ENCODE measurements at places on chromosomes 2 and 18.
A peak's percentile ranks its signal among the peaks of the same experiment; 100 is the strongest.

DNA sequence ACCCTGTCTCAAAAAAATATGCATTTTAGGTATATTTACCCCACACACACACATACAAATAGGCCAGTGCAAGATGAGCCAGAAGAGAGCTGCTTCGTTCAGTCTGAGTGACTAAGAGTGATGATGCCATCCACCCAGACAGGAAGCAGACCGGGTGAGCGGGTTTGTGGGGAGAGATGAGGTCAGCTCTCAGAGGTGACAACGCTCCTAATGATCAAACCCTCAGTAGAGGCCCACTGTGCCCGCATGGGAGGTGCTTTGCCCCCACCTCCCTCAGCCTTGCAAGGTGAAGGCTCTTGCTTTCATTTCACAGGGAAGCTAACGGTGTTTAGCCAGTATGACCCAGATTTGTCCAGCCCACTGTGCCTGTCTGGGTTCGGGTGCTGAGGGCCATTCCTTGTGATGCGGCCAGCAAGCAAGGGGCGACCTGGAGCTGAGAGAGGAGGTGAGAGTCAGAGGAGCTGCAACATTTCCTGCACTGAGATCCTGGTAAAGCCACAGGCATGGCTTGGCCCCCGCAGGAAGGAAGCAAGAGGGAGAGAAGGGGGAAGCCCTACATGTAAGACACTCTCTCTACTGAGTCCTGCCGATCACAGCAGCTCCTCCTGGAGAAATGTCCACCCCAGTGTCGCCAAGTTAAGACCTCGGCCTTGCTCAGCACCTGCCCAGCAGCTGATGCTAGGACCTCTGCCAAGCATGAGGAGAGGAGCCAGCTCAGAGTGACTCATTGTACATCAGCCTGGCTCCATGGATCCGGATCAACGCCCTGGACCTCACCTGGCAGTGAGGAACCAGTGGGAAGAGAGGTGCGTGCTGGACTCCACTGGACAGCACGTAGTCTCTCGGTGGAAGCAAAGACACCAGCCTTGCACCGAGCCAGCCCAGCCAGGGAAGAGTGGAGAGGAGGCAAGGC, 37.0 kb downstream of the NIFK start:
- peak; percentile 91 for DNase-seq

GRCh38 chr18:23933407-23933806, 81.1 kb upstream of the TTC39C start:
- DNase-seq = no peak

DNA sequence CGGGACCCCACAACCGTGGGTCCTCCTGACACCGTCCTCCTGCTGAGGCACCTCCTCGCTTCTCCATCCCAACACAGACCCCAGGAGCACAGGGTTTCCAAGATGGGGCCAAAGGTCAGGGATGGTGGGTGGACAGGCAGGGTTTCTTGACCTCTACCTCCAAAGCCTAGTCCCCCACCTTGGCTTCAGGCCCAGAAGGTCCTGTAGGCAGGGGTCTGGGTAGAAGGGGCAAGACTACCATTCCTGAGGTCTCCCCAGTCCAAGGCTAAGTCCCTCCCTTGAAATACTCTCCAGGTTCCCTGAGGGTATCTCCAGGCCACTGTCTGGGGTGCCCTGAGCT, 7.1 kb downstream of the CYP26B1 start:
- no peak for DNase-seq

- peak; percentile 65 for DNase-seq
These were observed 95.5 kb upstream of the XIRP2 start for GRCh38 chr2:166792808-166793207.

GRCh38 chr2:25176138-25176537, 7.8 kb upstream of the POMC start:
- DNase-seq = no peak

GRCh38 chr2:144759746-144760145, 239.8 kb upstream of the ZEB2 start:
- no peak for DNase-seq

- DNase-seq = no peak
These were observed 288.5 kb downstream of the SP3 start for GRCh38 chr2:173676647-173677046.

Measured in hematopoietic multipotent progenitor cell treated with erythropoietin and hydrocortisone succinate and interleukin-3 and kit ligand, for 4 days (in vitro differentiated cells).